HT-29 (cell line): ENCODE measurements at places on chromosomes 11 and 22.

DNA sequence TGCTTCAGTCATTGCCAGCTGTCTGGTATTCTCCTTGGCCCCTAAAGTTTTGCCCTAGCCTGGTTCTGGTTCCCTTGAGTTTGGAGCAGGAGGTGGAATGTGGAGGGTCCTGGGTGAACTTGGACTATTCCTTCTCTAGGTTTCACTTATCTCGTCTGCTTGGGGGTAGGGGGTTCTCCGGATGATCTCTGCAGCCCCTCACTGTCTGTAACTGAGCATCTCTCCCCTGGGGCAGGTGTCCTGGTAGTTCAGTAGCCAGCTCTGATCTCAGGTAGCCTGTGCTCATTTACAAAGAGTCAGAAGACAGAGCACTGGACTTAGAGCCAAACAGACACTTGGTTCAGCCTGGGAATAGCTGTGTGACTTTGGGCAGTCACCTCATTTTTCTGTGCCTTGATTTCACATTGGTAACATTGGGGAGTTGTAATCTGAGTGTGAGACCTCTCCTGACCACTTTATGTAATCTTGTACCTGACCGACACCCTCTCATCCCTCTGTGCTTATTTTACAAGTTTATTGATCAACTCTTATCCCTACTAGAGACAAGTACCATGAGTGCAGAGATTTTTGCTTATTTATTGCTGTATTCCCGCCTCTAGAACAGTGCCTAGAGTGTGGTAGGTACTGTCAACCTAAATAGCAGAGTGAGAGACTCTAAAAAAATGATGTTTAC is 804 bp downstream of the CCDC134 start:
- DNase-seq, result peak; percentile 5

GRCh38 chr11:94732617-94733281 is 35.4 kb upstream of the AMOTL1 start:
- peak; percentile 41 for DNase-seq

DNA sequence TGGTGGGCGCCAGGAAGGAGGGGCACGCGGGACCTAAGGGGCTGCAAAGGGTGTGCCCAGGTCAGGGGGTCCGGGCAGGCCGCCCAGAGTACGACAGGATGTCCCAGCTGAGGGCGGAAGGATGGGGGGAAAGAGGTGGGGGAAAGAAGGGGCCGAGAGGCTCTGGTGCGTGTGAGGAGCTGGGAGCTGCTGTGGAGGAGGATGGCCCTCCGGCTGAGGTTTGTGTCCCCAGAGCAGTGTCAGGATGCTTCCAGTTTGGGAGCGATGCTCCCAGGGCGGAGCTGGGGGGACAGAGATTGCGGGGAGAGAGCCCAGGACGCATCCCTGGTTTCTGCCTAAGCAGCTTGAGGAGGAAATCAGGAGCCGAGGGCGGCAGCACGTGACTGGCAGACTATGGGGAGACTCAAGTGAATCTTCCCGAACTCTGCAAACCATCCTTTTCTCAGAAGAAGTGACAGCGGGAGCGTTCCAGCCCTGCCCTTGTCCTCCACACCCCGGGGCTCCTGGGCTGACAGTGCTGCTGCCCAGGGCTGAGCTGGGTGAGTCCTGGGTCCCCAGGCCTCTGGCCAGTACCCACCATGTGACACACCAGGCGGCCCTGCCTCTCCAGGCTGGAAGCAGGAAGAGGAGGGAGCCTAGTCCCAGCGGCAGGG is 19.7 kb upstream of the TTLL12 start:
- no peak for DNase-seq

DNA sequence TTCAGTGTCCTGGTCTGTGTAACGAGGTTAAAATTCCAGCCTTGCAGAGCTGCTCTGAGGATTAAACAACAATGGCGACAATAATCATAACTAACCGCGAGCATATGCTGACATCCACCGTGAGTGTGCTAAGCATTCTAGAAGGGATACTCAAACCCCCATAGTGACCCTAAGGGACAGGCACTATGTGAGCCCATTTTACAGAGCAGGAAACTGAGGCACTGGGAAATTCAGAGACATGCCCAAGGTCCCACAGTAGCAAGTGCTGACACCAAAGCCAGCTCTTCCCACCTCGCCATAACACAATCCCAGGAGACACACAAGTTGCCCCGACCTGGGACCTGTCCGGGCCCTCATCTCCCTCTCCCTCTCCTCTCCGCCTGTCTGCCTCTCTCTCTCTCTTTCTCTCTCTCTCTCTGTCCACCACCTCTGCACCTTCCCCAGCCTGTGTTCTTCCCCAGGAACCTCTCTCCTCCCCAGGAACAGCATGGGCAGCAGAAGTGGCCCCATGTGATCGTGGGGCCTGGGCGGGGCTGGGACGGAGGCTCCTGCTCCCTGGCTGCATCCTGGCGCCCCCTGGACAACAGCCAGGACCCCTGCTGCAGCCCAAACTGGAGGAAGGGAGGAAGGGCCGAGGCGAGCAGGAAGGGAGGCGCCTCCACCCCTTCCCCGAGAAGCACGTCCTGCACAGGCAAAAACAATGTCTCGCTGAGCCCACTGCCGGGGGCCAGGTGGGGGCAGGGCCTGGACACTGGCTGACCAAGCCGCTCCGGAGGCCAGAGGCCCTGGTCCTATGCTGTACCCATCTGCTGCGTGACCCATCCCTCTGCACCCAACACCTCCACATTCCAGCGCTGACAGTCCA is 14.8 kb upstream of the MFNG start:
- no peak for DNase-seq

GRCh38 chr22:30717952-30718351 is 23.3 kb downstream of the OSBP2 start:
- DNase-seq, result no peak
